ENCODE measurements at places on chromosomes 4 and X.

GRCh38 chr4:22850630-22851029 is 157.9 kb downstream of the GBA3 start:
- DNase-seq, result no peak

GRCh38 chr4:6095023-6095752 is 77.0 kb upstream of the C4orf50 start:
- DNase-seq, result no peak

DNA sequence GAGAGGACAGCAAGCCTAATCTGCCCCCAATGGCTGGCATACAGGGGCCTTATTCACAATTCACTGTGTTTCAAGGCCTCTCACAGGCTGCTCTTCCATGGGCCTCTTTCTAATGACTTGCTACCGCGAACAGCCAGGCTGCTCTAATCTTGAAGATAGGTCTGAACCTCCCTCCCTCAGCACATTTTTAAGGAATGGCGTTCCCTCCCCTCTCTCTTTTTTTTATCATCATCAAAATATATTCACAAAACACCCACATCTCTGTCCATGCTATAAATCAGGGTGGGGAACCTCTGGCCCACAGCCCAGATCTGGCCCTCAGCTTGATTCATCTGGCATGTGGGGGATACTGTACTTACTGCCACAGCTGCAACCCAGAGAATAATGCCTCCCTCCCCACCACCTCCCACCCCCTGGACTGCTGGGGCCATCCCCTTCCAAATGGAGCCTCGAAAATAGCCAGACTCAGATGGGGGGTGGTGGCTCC is 76.2 kb upstream of the PLAC1 start:
- no peak for DNase-seq

DNA sequence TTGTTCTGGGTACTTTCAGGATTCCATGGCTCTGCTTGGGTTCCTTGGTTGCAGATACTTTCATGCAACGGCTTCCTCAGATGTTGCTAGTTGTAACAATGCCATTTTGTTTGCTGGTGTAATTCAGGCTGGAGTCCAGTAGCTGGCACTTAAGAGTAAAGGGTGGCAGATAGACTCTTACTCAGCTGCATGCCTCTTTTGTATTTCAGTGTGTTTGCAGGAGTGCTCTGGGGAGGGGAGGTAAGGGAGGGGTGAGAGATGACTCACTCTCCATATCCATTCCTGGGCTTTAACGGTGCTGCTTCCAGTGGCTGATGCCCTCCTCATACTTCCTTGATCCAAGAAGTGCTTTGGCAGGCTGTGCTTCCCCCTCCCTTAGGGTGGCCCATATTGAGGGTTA is 155.2 kb downstream of the ZNF330 start:
- no peak for DNase-seq

- DNase-seq, result peak; percentile 80
Measured at GRCh38 chr4:633976-634598, 8.7 kb downstream of the PDE6B start.

GRCh38 chrX:24426340-24426913 is 38.7 kb upstream of the PDK3 start:
- no peak for DNase-seq

DNA sequence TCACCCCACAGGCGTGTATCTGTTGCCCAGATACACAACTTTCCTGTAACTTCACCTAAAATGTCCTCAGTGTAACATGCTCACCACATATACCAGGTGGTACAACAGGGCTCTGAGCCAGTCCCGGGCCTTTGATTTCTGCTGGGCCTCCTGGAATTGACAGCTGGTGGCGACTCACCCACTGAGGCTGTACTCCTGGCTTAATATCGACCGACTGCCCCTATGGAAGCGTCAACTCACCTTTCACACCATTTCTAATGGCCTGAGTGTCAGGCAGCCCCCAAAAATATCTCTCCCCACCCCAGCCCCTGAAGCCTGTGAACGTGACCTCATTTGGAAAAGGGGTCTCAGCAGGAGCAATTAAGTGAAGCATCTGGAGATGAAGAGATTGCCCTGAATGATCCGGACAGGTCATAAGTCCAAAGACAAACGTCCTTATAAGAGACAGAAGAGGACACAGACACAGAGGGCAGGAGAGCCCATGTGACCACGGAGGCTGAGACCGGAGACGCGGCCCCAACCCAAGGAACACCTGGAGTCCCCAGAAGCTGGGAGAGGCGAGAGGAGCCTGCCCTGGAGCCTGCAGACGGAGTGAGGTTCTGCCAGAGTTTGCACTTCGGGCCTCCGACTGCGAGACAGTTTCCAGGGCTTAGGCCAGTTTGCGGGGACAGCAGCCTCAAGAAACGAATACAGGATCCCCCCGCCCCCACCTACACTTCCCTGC is 12.6 kb upstream of the MXD4 start:
- no peak for DNase-seq

- DNase-seq, result no peak
Measured at GRCh38 chr4:116005806-116006088, 892.3 kb upstream of the NDST4 start.

- no peak for DNase-seq
Measured at GRCh38 chr4:15964159-15964558, 1.2 kb upstream of the FGFBP2 start.

GRCh38 chr4:44756559-44756958 is 30.2 kb upstream of the GNPDA2 start:
- no peak for DNase-seq

- DNase-seq, result peak; percentile 74
Measured at GRCh38 chr4:173517781-173518424, 12.1 kb downstream of the HAND2 start.

DNA sequence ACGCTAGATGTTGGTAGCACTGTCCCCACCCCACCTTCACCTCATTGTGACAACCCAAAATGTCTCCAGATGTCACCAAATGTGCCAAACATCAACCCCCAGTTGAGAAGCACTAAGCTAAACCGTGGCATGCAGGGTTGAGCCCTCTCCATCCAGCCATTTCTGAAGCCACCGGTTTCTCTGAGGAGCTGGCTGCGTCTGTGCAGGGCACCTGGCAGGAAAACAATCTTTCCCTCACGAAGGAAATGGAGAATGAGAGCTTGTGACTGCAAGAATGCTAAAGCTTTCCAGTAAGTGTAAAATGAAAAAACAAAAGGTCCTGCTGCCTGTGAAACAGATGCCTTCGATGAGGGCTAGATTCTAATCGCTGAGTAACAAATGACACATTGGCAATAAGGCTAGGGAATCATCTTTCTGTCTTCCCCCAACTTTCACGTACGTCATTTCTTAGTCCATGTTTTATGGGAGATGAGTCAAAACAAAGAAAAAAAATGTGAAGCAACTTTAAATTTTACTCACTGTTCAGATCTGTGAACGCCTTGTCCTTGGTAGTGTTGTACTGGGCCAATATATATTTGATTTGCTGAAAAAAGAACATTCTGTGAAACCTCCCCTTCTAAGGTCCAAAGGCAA is 59.9 kb downstream of the PROM1 start:
- DNase-seq, result no peak

DNA sequence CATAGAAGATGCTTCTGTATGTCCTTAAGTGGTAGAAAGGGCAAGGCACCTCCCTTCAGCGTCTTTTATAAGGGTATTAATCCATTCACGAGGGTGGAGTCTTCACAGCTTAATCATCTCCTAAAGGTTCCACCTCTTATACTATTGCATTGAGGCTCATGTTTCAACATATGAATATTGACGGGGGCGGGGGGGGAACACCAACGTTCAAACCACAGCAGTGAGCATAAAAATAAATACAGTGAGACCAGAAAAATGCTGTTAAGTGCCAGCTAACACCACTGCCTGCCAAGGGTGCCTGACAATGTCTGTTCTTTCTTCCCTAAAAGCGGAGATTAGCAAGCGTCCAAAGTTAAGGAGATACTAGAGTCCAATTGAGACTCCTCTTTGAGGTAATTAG is 323.3 kb downstream of the STK32B start:
- no peak for DNase-seq

- no peak for DNase-seq
Measured at GRCh38 chr4:46550471-46550870, 160.5 kb upstream of the GABRA2 start.

- DNase-seq, result no peak
Measured at GRCh38 chrX:57772637-57773036, 92.6 kb upstream of the NLRP2B start.

DNA sequence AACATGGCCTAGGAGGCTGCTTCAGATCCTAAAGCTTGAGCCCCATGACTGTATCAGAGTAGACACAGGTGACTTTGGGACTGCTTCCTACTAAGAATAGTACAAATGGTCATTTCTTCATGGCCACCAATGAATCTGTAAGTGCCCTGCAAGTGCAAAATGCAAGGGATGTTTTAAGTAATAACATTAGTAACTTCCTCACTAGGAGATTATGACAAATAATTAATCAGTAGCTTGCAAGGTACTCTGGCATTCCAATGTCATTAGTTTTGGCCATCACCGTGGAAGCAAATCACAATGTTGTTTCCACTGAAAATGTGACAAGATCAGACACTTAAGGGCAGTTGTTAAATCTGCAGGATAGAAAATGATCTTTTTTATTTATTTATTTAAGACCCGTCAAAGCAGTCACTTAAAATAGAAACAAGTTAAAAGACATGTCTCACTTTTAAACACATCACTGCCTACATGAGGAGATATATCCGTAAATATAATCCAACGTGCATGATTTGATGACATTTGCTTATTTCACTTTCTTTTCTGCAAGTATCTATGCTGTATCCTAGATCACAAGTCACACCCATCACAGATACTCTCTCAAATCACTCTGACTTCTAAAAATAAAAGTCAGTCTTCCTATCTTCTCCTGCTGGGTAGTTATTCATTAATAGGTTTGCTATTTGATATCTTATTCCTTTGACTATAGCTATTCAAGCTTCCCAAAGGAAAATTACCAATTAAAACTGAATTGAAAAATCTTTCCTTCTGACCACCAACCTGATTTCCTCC is 400.6 kb downstream of the IL15 start:
- no peak for DNase-seq

DNA sequence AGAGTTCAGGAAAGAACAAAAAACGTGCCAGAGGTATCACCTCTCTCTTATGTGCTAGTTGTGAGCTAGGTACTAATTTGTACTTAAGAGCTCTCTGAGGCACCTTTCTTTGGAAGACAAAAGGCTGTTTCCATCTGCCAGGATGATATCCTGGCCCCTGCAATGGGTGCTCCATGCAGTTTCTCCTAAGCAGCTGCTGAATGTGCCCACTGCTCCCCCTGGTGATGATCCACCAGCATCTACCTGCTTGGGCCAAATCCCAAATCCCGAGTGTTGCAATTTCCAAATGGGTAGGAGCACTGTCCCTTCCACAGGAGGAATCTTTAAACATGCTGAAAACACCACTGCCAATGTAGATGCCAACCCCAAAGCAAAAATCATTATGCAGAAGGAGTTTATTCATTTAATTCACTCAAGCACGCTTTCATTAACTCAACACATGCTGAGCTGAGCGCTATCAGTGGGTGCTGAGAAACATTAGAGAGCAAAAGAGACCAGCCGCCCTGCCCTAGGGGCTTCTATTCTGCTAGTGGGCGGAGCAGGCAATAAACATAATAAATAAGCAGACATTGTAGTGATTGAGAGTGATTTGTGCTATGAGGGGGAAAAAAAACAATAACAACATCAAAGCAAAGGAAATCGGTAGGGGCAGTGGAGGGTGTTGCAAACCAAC is 69.6 kb upstream of the C4orf50 start:
- peak; percentile 41 for DNase-seq

DNA sequence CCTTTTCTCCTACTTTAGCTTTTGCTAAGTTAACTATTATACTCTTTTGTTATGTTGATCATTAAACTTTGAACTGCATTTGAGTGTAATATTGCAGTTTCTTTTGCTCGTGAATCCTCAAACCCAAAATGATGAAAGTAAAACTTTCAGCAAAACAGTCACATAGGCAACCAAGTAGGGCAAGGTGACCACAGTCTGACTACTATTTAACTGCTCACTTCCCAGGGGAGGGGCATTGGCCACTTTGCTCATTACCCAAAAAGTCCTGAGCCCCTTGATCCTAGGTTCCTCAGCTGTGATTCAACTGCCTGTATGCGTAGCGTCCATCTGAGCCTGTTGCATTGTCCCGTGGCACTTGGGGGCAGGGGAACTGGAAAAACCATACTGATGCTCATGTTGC is 17.0 kb downstream of the RBMX2 start:
- no peak for DNase-seq

DNA sequence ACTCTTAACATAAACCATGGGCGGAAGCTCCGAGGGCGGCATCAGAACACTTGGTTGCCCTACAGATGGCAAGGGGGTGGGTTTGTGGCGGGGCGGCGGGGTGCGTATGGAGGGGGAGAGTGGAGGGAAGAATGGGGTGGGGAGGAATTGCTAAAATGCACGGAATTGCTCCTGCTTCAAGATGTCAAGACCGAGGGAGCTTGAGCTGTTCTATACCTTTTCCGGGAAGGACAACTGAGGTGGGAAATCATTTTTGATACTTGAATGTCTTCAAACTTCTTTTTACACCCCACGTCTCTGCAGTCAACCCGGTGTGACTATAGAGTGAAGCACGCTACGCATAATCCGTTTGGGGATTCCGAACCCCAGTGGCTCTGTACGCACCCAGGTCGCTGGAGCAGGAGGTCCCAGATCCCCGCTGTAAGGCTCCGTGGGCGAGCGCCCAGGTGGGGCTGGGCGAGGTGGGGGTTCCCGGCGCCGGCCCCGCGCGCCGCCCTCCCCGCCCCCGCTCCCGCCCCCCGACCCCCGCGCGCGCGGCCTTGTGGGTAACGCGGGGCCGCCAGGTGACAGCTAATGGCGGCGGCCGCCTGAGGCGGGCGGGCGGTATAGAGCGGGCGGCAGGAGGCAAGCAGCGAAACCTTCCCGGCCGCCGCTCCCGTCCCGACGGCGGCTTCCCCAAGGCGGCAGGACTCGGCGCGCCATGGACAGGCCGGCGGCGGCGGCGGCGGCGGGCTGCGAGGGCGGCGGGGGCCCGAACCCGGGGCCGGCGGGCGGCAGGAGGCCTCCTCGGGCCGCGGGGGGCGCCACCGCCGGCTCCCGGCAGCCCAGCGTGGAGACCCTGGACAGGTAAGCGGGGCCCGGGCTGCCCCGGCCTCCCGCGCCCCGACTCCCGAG is at the start of gene MTMR1:
TSS of gene MTMR1 (plus strand) at position 566 of the 894 bp plus-strand sequence. CDS start at position 701, 135 bp downstream.
- peak; percentile 26 for DNase-seq

GRCh38 chr4:153218961-153219360 is 14.7 kb downstream of the TRIM2 start:
- no peak for DNase-seq

DNA sequence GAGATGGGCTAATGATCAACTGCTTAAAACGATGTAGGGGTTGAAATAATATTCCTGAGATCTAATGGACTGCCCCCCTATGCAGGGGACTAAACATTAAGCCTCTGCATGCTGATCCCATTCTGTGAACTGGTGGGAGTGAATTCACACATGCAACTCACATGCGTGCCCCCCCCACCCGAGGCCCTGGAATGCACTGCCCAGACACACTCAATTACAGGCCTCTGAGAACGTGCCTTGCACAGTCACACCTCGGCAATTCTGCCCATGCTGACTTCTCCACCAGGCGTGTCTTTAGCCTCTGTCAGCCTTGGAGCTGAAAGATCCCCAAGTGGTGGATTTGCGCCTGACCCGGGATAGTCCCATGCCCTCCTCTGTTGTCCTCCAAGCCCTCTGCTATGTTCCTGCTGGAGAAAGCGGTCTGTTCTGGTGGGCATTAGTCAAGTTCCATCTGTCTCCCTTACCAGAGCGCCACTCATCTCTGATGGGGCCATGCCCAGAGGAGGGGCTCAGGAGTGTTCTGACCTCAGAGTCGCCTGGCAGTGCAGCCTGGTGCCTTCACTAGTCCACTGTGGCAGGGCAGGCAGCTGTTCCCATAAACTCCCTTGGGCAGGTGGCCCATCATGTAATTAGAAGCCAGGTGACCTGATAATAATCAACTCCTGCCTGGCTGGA is 86.5 kb downstream of the DRD5 start:
- DNase-seq, result no peak

GRCh38 chr4:32962100-32962499 is 2241.9 kb downstream of the PCDH7 start:
- no peak for DNase-seq
